Anterior cingulate cortex (tissue), 58 donors: ENCODE measurements at places on chromosomes 4 and X.

DNA sequence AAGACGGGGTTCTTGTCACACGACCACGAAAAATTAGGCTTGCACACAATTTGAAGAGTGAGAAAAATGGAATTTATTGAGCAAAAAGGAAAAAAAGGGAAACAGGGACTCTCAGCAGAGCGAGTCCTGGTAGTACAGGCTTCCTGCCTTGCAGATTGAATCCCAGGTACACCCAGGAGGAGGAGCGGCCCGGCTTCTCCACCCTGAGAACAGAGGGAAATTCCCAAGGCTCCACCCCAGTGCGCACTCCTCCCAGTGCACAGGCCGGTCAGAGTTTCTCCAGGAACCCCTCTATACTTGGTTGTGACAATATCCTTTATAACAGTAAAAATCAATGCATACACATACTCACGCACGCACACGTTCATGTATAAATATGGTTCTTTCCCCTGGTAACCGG is 22.0 kb downstream of the SLC4A4 start:
- DNase-seq = no peak

DNA sequence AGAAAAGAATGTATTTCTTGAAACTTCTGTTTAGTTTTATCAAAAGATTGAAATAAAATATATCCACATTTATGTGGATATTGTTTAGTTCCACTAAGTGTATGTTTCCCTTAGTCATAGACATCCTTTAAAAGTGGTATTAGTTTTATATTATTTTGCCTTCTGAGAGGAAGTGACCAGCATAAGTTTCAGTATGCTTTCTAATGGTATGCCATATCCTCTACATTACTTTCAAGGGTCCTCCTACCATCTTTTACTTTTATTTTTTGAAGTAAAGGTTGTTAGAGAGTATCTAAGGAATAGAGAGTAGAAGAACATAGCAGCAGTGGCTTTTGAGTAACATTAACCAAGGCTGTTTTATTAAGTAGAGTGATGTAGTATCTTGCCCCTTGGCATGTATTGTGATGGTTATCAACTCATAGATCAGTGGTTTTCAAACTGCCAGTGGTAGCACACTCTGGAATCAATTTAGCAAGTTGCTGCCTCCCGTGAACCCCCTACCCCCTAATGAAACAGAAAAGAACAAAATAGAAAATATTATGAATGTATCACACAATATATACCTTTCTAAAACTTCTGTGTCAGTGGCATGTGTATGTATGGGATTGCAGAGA is 44.8 kb downstream of the RBPJ start:
- no peak for DNase-seq

DNA sequence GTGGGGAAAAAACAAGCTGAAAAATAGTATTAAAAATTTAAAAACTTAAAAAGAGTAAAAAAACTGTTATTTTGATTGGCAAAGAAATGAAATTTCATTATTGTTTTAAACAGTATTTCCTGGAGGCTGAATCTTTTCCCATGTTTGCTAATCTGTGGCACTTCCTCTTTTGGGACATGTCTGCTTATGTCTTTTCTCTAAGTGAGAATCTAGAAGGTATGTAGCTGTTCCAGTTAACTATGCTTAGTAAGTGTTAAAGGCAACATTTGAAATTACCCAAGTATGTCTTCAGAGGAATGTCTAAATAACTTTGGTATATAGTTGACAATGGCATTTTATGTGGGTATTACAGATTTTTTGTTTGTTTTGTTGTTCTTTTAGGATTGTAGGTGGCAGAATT is 81.6 kb upstream of the TBC1D9 start:
- DNase-seq = no peak

DNA sequence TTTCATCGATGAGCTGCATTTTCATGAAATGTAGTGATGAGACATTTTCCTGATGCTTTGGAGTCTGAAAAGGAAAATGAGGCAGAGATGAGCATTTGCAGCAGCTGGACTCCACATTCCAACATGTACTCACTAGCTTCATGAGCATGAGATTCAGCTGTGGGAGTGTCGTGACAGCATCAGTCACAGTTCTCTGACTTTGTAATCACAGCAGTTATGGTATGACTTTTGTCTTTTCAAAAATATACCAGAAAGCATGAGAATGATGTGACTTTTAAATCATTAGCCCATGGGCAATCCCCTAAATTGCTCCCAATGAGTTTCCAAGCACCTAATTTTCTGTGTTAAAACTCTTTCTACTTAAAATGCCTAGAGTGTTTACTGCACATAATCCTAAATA is 18.3 kb upstream of the MSL3 start:
- DNase-seq = no peak

- no peak for DNase-seq
Observed at GRCh38 chr4:105989485-105990242, 94.4 kb downstream of the NPNT start.

GRCh38 chrX:31038575-31039326 is 33.1 kb downstream of the FTHL17 start:
- no peak for DNase-seq

GRCh38 chr4:7183161-7183560 is 9.2 kb upstream of the SORCS2 start:
- no peak for DNase-seq

DNA sequence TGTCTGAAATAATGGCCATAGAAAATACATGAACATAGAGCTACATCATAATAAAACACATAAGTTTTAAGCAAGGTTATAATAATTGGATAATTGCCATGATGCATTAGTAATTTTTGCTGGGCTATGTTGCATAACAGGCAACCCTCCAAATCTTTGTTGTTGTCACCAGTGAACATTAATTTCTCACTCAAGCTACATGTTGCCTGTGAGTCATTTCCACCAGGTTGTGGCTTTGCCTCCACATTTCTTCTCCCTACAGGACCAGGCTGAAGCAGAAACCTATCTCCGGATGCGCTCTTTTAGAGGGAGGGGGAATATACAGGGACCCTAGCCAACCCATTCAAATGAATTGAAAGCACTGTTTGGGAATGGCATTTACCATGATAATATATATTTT is 347.7 kb downstream of the GABRG1 start:
- no peak for DNase-seq

GRCh38 chr4:102514298-102514964 is 13.3 kb downstream of the NFKB1 start:
- no peak for DNase-seq

- DNase-seq = no peak
Observed at GRCh38 chr4:38670939-38671591, 7.1 kb downstream of the KLF3 start.
